ENCODE measurements at places on chromosomes 11 and 22.

GRCh38 chr22:37440875-37441274, 13.6 kb upstream of the ELFN2 start:
- DNase-seq: no peak

DNA sequence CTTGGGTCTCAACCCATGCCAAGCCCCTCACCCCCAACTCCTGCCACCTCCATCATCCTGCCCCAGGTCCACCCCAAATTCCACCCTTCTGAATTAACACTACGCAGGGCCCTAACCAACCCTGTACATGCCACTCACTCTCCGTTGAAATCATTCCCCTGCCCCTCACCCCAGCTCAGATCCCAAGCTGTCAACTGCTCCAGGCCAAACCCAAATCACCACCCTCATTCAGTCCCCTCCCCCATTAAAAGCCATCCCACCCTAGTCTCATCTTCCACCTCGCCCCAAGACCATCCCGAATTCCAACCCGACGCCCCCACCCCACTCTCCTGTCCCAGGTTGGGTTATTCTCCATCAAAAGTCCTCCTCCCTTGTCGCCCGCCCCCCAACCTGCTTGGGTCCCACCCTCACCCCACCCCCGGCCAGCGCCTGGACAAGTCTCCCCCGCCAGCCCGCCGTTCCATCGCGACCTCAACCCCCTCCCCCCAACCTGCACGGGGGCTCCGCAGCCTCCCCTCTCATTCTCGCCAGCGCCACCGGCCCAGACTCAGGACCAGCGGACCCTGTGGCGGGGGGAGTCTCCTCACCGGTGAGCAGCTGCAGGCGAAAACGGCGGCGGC, 466 bp downstream of the FAM168A start:
- peak; percentile 5 for DNase-seq

- no peak for DNase-seq
Measured at GRCh38 chr11:95688501-95689222, 100.9 kb downstream of the FAM76B start.

DNA sequence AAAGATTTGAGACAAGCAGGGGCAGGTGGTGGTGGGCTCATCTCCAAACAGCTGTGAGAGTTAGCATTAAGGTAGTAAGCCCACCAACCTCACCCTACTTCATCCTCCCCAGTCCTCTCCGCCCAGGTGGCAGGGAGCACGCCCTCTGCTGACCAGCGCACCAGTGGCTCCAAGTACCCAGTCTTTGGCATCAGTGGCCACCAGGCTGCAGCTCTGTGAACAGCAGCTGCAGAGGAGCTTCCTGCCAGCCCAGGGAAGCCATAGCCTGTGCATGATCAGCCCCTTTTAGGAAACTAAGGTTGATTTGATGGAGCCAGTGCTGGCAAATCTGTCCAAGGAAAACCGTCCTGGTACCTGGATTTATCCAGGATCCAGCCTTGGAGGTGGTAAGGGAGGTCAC, 21.7 kb downstream of the CAVIN3 start:
- peak; percentile 81 for DNase-seq

DNA sequence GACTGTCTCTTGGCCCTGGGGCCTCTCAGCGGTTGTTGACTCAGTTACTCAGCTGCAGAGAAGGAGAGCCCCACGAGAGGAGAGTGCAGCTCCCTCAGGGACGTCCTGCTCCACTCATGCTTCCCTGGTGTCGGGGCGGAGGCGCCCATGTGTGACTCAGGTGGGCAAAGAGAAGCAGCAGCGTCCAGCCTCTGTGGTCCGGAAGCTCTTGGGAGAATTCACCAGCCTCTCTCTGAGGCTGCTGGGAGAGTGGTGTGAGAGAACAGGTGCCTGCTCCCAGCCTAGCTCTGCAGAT, 25.7 kb downstream of the GLB1L2 start:
- DNase-seq: no peak

- DNase-seq: no peak
Measured at GRCh38 chr11:2302896-2303626, 1.2 kb downstream of the TSPAN32 start.

DNA sequence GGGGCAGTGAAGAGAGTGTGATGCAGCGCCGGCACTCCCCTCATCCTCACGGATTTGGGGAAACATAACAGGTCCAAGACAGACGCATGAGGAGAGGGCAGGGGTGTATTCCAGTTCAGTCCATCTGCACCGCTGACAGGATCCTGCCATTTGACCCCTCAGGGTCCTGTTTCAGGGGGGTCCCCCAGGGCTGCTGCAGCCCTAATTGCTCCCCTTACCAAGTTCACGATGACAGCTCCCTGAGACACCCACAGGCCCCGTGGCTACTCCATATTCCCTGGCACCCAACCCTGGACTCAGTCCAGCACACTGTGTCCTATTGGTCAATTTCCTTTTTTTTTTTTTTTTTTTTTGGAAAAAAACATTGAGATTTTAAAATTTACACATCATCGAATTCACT, 41.5 kb downstream of the SHANK2 start:
- no peak for DNase-seq

DNA sequence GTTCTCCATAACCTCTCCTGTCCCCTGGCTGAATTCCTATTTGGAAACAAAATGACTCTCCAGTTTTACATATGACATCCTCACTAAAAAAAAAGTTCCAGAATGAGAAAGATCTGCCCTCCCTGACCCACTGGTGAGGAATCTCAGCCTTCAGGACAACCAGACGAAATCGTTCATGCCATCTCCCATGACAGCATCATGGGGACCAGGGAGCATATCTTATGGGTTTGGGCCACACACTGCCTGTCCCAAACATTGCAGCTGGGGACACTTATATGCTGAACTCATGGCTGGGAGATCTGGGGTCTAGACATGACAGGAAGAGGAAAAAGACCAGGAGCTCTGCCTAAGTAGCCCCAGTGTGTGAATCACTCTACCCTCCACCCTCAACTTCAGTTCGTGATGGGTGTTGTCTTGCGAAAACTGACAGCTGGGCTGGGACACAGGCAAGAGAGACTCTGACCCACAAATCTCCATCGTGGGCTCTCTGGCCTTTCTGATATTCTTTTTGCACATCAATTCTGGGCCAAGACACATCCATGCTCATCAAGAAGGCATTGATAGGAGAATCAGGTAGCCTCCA, 102.0 kb downstream of the ZNF280B start:
- DNase-seq: no peak

DNA sequence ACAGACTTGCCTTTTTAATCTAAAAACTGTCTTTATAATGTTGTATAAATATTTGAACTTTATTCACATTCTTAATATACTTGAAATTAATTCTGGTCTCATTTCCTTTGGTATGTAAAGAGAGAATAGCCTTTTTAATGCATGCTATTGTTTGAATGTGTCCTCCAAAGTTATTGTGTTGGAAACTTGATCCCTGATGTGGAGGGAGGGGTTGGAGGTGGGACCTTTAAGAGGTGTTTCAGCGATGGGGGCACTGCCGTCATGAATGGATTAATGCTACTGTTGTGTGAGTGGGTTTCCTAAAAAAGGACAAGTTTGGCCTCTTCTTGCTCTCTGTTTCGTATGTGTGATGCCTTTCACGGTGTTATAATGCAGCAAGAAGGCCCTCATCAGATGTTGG, 131.7 kb downstream of the DDX10 start:
- DNase-seq: no peak

DNA sequence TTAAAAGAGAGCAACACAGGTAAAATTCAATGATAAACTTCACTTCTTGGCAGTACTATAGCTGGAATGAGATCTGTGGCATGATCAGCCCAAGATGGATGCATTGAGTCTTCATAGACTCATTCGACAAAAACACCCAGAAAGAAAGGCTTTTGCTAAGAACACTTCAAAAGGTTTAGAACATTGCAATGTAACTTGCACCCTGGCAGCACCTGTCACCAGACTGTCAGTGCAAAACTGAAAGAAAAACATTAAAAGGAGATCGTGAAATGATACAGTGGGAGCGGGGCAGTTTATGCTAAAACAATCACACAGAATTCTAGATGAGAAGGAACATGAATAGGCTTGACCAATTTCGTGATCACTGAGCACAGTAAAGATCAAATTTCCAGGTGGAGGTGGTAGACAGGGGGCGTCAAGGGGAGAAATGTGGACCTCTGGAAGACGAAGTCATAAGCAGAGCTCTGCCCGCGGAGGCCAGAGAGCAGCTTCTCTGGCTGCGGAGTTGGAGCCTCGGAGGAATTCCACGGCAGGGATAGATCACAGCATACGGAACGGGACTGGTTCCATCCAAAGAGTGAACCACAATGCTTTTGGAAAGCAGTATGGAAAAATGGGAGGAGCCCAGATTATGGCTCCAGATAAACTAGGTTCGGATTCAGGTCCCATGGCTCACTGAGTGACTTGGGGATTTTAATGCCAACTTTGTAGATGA, 11.9 kb downstream of the VSIG10L2 start:
- DNase-seq: no peak

- DNase-seq: no peak
Measured at GRCh38 chr22:29788339-29789279, 21.4 kb downstream of the UQCR10 start.

DNA sequence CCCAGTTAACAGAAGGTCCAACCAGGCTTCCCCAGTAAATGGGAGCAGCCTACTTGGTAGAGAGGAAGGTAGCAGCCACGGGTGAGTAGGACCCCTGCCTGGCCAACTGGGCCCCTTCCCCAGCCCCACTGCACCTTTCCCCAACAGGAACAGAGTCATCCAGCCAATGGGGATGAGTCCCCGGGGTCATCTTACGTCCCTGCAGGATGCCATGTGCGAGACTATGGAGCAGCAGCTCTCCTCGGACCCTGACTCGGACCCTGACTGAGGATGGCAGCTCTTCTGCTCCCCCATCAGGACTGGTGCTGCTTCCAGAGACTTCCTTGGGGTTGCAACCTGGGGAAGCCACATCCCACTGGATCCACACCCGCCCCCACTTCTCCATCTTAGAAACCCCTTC, 6.6 kb downstream of the RIC8A start:
- no peak for DNase-seq

- DNase-seq: no peak
Measured at GRCh38 chr11:94025690-94026394, 4.7 kb downstream of the HEPHL1 start.

DNA sequence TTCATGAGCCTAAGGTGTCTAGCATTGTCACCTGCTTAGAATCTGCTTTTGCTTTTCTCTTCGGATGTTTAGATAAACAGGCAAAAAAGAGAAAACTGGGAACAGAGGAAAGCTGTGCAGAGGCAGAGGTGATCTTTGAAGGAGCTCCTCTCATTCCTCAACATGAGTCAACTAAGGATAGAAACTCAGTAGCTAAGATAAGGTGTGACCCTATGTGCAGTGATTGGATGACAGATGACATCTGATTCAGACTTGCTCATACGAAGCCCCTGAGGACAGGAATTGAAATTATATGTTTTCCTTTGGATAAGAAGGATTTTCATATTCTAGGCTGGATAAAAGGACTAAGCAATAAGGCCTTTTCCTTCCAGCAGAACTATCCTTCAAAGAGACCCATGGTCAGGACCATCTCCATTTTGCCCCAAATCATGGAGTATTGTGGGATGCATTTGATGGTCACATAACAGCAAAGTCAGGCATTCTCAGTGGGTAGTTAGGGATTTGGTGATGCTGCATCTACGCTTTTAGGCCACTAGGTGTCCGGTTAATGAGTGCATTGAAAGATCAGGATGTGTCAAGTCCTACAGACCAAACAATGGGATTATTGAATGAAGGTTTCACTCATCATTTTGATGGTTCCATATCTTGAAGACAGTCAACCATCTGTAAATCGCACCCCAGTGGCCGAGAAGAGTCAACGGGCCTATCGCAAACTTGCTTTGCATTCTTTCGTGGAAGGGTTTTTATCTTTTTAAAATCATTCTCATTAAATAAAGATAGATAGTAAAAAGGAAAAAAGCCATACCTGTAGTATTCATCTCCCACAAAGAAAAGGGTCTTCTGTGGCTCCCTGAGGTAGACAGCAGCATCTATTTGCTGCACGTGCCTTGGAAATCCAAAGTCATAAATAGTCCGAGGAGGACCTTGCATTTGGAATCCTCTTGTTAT, 32.2 kb downstream of the MMP20 start:
- DNase-seq: no peak

DNA sequence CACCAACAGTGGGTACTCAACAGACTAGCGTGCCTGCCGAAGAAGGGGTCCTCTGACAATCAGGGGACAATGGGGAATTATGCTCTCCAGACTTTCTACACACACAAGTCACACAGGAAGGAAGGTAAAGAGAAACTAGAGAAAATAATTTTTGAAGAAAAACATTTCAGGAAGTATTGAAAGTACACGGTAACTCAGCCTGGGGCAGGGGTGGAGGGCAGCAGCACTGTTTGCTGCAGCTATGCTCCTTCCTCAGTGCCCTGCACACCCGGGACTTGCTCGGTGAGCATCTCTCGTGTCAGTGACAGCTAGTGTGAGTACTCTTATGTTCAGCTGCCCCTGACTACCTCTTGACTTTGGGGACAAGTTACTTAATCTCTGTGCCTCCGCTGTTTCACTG, 18.0 kb upstream of the APOA1 start:
- no peak for DNase-seq

GRCh38 chr11:58640386-58641023, 18.0 kb downstream of the CNTF start:
- no peak for DNase-seq

DNA sequence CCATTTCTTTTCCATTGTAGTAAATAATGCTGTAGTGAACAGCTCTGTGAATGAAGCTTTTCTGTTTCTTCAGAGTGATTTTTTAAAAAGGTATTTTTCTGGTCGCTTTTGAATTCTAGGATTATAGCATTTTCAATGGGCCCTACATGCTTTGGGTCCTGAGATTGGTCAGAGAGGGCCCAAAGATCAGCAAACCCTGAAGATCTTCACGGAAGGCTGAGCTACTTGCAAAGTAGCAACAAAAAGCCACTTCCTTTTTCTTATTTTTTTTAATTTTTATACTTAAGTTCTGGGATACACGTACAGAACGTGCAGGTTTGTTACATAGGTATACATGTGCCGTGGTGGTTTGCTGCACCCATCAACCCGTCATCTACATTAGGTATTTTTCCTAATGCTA, 200.5 kb downstream of the FAT3 start:
- DNase-seq: no peak

GRCh38 chr22:45579306-45579705, 76.6 kb downstream of the FBLN1 start:
- DNase-seq: no peak

DNA sequence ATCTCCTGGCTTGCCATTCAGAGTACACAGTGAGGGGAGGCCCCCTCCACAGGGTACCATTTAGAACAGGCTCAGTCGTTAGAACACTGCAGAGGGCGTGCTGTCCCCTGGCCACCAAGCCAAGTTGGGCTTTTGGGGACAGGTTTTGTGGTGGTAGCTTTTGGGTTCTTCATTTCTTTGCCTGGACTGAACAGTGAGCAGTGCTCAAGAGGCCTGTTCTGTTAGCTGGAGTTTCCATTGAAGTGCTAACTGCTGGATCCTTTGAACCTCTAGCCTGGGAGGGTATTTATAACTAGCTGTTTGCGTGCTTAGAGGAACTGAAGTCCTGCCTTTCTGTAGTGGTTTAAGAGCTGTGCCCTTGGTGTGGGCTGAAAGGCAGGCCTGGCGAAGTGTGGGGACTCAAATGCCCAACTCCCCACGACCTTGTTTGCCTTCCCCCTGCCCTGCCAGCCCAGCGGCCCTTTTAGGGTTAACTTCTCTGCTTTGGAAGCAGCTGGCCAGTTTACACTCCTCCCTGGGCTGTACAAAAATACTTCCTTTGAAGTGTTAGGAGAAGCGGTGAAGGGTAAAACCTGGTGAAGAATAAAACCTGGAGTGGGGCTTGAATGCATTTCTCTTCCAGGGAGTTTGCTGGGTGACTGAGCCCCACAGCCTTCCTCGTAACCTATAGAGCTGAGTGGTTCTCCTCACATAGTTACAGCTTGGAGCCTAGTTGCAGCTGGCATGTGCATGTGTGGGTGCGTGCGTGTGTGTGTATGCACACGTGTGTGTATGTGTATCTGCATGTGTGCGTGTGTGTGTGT, 34.6 kb downstream of the ZNRF3 start:
- DNase-seq: peak; percentile 29

GRCh38 chr11:18050848-18051247, 4.8 kb upstream of the TPH1 start:
- no peak for DNase-seq

Measured in endothelial cell (in vitro differentiated cells).